ENCODE measurements at places on chromosomes 7 and 10.

- H3K27me3 ChIP-seq: no peaks in the 10 kb centered on the region
- H3K4me1 ChIP-seq: peaks cover 6% of the 10 kb centered on the region
- peaks cover 14% of the 10 kb centered on the region for H3K36me3 ChIP-seq
- no peak overlapping the region for H3K27ac ChIP-seq
- H3K4me3 ChIP-seq: no peak overlapping the region
Measured at GRCh38 chr10:35559416-35559815, 45.7 kb upstream of the GJD4 start.

DNA sequence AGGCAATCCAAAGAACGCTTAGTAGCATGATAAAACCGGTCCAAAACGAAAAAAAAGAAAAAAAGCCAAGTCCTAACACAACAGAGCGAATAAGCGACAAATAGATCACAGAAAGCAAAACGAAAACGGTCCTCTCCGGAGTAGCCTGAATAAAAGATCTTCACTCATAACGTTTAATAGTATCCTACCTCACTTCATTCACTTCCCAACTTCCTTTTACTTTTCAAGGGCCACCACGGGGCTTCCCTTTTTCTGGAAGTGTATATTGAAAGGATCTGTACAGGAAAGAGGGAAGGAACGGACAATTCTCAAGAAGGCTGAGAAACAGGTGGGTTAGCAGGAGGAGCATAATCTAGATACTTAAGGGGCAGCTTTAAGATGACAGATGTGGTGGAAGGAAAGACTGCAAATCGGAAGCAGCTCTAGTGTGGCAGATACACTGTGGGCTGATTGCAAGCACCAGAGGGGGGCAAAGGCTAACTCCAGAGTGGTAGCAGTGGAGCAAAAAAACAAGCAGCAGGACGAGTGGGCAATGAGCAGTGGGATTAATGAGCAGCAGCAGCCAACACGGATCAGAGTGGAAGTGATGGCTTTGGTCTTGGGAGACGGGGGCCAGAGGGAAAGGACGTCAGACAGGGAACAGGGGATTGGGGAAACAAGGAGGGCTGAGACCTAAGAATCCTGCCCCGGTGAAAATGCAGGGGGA lies 866 bp downstream of the CNOT4 start:
- peak overlapping the region; percentile 89 for H3K4me3 ChIP-seq
- peaks cover 27% of the 10 kb centered on the region for H3K4me1 ChIP-seq
- no peaks in the 10 kb centered on the region for H3K36me3 ChIP-seq

- no peaks in the 10 kb centered on the region for H3K4me1 ChIP-seq
- H3K27ac ChIP-seq: no peak overlapping the region
- no peak overlapping the region for H3K4me3 ChIP-seq
- DNase-seq: no peak
Measured at GRCh38 chr7:2069472-2069860, 163.3 kb downstream of the MAD1L1 start.

DNA sequence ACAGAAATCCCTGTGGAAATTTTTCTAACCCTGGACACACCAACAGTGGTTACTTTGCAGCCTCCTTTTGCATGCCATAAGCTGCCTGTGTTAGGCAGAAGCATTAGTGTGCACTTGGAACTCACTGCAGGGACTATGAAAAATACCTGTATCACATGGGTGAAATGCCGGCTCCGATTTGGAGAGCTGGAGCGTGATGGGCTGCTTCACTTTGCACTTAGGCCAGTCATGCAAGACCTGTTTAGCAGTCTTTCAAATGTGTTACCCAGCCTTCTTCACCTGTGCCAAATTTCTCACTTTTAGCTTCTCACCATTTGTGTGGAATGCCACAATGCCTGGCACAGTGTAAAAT lies 11.3 kb downstream of the NCOA4 start:
- DNase-seq: no peak
- H3K4me1 ChIP-seq: peaks cover 58% of the 10 kb centered on the region
- H3K27me3 ChIP-seq: no peaks in the 10 kb centered on the region
- H3K27ac ChIP-seq: no peak overlapping the region
- peaks cover 15% of the 10 kb centered on the region for H3K36me3 ChIP-seq

GRCh38 chr7:44259547-44260457 lies 59.0 kb downstream of the YKT6 start:
- H3K27ac ChIP-seq: no peak overlapping the region
- peak; percentile 76 for DNase-seq
- H3K4me3 ChIP-seq: no peak overlapping the region

- no peaks in the 10 kb centered on the region for H3K36me3 ChIP-seq
- H3K4me1 ChIP-seq: peaks cover 57% of the 10 kb centered on the region
- H3K27me3 ChIP-seq: no peaks in the 10 kb centered on the region
Measured at GRCh38 chr10:79444199-79445119, 965 bp downstream of the ZCCHC24 start.

DNA sequence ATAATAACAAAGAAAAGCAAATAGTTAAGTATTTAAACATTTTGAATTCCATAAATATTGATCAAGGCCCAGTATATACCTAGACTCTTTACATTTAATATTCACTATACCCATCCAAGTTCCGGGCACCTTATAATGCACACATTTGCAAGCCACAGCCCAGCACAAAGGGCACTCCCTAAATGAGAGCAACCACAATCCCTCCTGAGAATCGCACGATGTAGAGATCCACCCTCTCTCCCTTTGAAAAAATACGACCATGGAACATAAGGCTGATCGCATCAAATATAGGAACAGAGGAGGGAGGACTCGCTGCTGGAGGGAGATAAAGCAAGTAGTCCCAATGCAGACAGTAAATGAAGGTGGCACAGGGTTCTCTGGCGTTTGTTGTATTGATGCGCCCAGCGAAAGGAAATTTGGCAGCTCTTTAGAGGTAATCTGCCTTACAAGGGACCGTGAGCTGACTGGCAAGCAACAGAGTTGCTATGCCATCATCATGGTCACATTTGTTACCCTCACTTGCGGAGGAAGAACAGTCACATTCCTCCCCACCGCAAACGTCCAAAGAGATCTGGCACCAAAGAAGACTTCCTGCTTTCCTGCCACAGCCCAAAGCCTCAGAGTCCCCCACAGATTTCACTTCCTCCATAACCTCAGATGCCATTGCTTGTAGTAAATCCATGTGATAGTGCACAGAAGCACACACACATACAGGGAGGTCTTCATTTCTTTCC lies 16.1 kb upstream of the TAS2R40 start:
- no peaks in the 10 kb centered on the region for H3K27me3 ChIP-seq
- H3K27ac ChIP-seq: no peak overlapping the region
- H3K4me3 ChIP-seq: no peak overlapping the region
- H3K36me3 ChIP-seq: no peaks in the 10 kb centered on the region

DNA sequence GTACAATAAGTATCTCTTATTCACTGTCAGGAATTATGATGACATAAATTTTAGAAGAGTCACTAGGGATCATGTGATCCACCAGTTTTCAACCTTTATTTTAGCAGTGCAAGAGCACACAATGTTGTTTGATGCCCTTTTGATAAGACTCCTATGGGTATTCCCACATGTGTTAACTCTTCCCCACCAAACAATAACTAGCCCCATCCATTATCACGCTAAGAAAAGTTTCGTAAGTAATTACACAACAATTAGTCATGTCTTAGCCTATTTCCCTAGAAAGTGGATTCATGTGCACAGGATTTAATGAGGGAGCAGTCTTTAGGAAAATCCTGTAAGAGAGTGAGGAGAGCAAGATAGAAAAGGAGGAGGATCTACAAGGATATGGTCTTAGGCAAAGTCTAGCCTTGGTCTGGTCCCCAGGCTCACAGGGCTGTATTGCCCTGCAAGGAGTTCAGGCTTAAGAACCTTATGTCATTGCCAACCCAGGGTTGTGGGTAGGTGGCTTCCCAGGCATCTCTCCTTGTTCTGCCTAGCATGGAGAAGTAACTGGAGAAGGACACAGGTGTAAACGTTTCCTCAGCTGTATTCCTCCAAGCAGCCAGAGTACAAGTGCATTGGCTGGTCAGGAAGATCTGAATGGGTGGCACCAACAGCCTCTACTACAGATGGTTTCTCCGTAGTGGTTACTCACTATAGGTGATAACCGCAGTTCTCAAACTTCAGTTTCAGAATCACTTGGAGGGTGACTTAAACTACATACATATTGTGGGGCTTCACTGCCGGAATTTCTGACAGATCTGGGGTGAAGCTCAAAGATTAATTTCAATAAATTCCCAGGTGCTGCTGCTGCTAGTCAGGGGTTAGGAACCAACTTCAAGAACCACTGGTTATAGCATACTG lies 574.5 kb downstream of the SUGCT start:
- no peaks in the 10 kb centered on the region for H3K27me3 ChIP-seq
- H3K27ac ChIP-seq: no peak overlapping the region
- H3K36me3 ChIP-seq: no peaks in the 10 kb centered on the region
- no peak for DNase-seq
- no peak overlapping the region for H3K4me3 ChIP-seq

GRCh38 chr7:26385240-26385639 lies 93.6 kb downstream of the SNX10 start:
- H3K27me3 ChIP-seq: peaks cover 80% of the 10 kb centered on the region
- H3K4me1 ChIP-seq: no peaks in the 10 kb centered on the region
- no peak overlapping the region for H3K4me3 ChIP-seq
- H3K36me3 ChIP-seq: no peaks in the 10 kb centered on the region

DNA sequence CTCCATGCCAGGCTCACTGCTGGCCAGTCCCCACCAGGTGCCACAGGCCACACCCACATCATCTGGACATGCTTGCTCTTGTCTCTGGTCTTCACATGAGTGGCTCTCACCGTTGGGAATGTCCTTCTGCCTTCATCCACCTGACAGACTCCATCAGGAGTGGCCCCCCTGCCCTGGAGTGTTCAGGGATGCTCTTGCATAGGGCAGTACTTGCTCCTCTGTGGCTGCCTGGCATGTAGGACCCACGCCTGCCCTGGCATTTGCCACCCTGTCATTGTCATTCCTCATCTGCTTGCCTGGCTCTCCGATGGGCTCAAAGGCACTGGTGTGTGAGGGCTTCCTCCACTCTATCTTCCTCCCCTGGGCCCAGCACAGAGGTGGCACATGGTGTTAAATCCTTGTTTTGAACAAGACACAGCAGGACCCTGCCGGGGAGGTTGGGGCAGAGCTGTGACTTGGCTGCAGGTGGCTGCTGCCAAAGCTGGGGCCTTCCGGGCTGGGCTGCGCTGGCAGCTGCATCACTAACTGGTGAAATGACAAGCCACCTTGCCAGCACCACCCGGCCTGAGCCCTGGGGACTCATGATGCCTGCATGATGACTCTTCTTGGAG lies 1.8 kb downstream of the SH2D4B start:
- H3K4me1 ChIP-seq: peaks cover 25% of the 10 kb centered on the region
- no peaks in the 10 kb centered on the region for H3K27me3 ChIP-seq
- no peak overlapping the region for H3K4me3 ChIP-seq
- no peaks in the 10 kb centered on the region for H3K36me3 ChIP-seq

DNA sequence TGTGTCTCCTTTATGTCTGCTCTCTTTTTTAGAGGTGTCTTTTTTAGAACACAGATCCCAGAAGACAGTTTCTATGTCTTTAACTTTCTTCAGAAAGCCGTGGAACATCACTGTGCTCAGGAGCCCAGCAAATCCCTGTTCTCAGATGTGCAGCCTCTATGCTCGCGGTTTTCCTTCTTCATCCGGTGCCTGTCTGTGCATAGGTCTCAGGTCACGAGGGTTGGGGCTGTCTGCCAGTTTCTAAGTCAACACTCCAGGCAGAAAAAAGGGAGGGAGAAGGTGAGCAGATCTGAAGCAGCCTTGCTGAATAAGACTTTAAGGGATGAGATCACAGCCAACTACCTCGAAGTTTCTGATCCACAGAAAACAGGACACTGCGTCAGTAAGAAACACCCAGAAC lies 68.5 kb downstream of the CRTAC1 start:
- no peaks in the 10 kb centered on the region for H3K36me3 ChIP-seq
- H3K4me1 ChIP-seq: no peaks in the 10 kb centered on the region
- H3K27me3 ChIP-seq: peaks cover 56% of the 10 kb centered on the region
- DNase-seq: no peak
- H3K4me3 ChIP-seq: no peak overlapping the region
- H3K27ac ChIP-seq: no peak overlapping the region

- H3K4me3 ChIP-seq: no peak overlapping the region
- no peaks in the 10 kb centered on the region for H3K27me3 ChIP-seq
- no peaks in the 10 kb centered on the region for H3K36me3 ChIP-seq
- DNase-seq: no peak
- no peak overlapping the region for H3K27ac ChIP-seq
Measured at GRCh38 chr10:112628951-112629609, 182.1 kb downstream of the VTI1A start.

GRCh38 chr7:278081-278480 lies 11.9 kb upstream of the FOXL3 start:
- no peaks in the 10 kb centered on the region for H3K36me3 ChIP-seq
- H3K27me3 ChIP-seq: peaks cover 6% of the 10 kb centered on the region
- no peaks in the 10 kb centered on the region for H3K4me1 ChIP-seq
- no peak for DNase-seq
- no peak overlapping the region for H3K4me3 ChIP-seq

DNA sequence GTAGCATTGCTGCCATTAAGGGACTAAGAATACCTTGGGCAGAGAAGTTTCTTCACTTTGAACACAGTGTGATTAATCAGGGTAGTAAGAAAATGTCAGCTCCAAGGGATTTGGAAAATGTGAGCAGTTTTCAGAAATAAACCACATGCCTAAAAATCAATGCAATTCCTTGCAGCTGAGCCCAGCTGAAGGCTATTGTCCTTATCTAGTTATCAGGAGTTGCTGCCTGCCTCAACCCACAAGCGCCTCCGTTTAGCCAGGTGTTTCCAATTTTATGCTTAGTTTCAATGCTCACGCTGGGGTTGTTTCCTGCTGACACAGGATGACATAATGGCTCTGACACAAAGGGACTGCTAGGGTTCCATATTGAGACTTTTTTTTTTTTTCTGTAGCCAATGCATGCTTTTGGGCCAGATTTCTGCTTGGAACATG lies 132.3 kb upstream of the ANK3 start:
- H3K4me3 ChIP-seq: no peak overlapping the region
- H3K36me3 ChIP-seq: no peaks in the 10 kb centered on the region
- H3K27me3 ChIP-seq: no peaks in the 10 kb centered on the region
- peaks cover 11% of the 10 kb centered on the region for H3K4me1 ChIP-seq
- no peak overlapping the region for H3K27ac ChIP-seq

DNA sequence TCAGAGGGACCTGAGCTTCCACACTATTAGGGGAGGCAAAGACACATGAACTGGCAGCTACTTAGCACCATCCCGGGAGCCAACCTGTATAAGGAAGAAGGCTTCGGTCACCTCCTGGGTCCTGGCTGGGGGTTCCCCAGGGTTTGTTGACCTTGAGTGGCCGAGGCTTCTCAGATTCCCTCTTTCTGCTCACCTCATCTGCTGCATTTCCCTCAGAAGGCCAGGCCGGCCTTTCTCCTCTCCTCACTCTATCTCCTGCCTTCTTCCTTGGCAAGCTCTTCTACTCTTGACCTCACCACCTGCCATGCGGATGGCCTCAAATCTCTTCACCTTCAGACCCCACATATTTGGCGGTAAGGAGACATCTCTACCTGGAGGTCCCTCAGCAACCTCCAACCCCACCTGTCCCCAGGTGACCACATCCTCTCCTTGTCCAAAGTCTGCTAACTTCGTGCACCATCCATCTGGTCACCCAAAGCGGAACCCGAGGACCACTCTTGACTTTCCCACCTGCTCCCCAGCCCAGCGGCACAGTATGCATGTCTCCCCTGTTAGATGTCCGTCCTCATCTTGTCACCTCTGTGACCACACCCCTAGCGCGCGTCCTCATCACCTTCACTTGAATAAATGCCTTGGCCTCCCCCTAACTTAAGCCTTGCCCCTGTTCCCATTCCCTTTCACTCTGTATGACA lies 133.8 kb upstream of the UNC5B start:
- no peak overlapping the region for H3K27ac ChIP-seq
- H3K27me3 ChIP-seq: no peaks in the 10 kb centered on the region
- DNase-seq: peak; percentile 42
- peaks cover 16% of the 10 kb centered on the region for H3K4me1 ChIP-seq
- no peaks in the 10 kb centered on the region for H3K36me3 ChIP-seq

GRCh38 chr7:88339195-88339922 lies 32.7 kb upstream of the STEAP4 start:
- H3K27me3 ChIP-seq: no peaks in the 10 kb centered on the region
- H3K36me3 ChIP-seq: no peaks in the 10 kb centered on the region
- H3K27ac ChIP-seq: no peak overlapping the region
- peaks cover 8% of the 10 kb centered on the region for H3K4me1 ChIP-seq

Measured in suprapubic skin (tissue), 4 donors.